ENCODE measurements at places on chromosomes 4 and X.

DNA sequence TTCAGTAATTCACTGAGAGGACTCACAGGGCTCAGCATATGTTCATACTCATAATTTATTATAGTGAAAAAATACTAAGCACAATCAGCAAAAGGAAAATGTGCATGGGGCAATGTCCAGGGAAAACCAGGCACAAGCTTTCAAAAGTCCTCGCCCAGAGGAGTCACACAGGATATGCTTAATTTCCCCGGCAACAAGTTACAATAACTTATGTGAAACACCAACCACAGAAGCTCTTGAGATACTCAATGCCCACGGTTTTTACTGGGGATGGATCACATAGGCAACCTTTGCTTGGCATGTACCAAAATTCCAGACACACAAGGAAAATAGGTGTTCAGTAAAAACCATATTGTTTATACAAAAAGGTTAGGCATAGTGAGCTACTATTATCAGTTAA lies 38.5 kb upstream of the STPG2 start:
- DNase-seq: peak; percentile 0

DNA sequence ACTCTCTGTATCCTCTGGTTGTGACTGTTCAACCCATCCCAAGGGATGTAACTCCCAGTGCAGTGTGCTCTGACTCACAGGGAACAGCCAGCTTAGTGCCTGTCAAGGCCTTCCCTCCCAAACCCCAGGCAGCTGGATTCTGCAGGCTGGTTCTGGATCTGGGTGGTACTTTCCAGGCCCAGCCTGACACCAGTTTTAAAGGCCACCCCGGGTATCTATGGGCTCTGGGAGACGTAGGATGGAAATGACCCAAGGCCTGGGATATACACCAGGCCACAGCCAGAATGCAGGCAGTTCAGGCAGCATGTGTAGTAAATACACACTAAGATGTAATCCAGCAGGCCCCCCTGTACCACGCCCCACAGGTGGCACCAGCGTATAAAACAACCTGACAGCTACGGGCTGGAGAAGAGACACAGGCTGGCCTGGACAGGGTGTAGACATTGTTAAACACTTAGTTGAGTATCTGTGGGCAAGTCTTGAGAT lies 64.2 kb downstream of the SPINK2 start:
- peak; percentile 9 for DNase-seq

DNA sequence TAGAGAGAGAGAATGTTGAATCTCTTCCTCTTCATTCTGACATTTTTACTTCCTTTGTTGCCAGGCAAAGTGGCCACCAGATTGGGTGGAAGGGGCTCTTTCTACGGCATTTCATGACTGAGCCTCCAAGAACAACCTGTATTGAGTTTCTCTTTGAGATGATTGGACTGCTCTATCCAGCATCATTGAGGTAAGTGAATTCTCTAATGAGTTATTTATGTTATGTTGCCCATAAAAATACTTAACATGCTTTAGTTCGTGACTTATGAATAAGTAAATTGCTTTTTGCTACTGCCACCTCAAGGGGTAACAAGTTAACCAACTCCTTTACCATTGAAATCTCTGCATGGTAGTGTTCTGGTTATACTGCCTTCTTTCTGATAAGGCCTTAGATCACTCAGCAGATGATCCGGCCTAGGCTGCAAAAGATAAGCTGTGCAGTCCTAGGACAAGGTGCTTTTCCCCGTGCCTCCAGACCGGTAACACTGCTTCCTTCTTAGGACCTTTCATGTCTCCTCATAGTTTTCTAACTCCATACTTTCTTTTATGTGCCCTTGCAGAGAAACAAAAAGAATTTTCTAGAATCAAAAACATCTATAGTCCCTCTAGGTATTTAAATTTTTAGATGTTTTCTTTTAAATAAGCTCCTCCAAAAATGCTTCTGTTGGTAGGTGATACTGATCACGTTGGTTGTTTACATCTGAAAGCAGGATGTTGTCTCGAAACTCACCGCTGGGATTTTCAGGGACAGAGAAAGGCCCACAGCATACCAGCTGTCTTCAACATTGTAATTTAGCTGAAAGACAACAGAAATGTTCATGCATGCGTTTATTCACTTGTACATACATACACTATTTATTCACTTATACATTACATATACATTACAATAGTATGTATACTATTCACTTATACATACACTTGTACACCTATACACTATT lies 157.1 kb upstream of the RBPJ start:
- DNase-seq: no peak

GRCh38 chr4:1072830-1073446 lies 40.4 kb downstream of the RNF212 start:
- peak; percentile 69 for DNase-seq

- DNase-seq: no peak
Observed at GRCh38 chr4:140720387-140721304, 35.5 kb downstream of the TBC1D9 start.

DNA sequence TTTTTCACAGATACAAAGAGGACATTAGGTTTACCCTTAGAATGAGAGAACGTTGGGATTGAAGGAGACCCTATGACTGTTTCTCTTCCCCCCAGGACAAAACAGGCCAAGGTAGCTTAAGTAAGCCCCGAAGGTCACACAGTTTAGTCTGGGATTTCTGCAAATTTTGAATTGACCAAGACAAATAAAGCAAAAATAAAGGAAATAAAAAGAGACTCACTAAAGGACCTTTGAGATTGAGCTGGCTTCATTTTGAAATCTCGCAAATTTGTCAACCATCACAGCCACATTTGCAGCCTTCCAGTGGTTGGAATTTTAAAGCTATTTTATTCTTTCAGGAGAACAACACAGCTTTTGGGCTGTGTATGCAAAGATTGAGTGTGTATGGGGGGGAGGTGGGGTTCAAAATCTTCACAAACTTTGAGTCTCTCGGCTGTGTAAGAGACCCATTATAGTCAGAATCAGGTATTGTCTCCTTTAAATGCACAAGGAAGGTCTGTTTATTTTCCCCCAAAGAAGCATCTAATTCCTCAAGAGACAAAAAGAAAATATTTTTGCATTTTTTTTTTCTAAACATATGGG lies 4.2 kb downstream of the TMSB4X start:
- no peak for DNase-seq

GRCh38 chrX:16897445-16897844 lies 27.3 kb upstream of the RBBP7 start:
- DNase-seq: no peak

GRCh38 chr4:94641702-94642560 lies 115.8 kb upstream of the BMPR1B start:
- DNase-seq: peak; percentile 18

DNA sequence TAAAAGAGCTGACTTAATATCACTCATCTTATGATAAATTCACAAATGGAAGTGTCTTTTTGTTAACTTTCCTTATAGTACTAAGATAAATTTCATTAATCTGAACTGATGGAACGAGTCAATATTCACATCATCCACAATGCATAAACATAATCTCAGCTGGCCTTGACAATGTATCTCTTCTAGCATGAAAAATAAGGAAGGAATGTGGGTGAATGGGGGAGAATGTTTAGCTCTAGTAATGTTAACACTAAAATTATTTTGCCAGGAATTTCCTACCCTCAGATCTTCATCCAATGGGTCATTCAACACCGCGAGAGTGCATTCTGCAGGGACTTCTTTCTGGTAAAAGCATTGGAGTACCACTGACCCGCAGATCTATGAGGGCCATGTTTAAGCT lies 15.8 kb downstream of the TRPC3 start:
- DNase-seq: no peak

DNA sequence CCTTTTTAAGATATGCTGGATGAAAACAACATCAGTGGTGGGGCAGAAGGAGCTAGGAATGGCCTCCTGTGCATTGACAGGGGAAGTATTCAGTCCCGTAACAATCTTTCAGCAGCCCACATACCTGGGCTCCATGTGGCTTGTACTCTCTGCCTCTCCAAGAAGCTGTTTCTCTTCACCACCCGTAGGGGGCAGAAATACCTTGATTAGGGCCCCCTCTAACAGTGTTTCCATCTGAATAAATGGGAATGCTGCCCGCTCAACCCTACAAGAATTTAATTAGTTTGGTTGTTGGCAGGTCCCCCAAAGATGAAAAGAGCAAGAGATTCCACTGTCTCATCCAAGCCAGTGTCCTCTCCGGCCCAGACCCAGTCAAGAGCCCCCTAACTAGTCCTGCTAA lies 155.2 kb downstream of the SMIM20 start:
- DNase-seq: no peak

- no peak for DNase-seq
Observed at GRCh38 chrX:110037178-110037577, 34.3 kb downstream of the TMEM164 start.

DNA sequence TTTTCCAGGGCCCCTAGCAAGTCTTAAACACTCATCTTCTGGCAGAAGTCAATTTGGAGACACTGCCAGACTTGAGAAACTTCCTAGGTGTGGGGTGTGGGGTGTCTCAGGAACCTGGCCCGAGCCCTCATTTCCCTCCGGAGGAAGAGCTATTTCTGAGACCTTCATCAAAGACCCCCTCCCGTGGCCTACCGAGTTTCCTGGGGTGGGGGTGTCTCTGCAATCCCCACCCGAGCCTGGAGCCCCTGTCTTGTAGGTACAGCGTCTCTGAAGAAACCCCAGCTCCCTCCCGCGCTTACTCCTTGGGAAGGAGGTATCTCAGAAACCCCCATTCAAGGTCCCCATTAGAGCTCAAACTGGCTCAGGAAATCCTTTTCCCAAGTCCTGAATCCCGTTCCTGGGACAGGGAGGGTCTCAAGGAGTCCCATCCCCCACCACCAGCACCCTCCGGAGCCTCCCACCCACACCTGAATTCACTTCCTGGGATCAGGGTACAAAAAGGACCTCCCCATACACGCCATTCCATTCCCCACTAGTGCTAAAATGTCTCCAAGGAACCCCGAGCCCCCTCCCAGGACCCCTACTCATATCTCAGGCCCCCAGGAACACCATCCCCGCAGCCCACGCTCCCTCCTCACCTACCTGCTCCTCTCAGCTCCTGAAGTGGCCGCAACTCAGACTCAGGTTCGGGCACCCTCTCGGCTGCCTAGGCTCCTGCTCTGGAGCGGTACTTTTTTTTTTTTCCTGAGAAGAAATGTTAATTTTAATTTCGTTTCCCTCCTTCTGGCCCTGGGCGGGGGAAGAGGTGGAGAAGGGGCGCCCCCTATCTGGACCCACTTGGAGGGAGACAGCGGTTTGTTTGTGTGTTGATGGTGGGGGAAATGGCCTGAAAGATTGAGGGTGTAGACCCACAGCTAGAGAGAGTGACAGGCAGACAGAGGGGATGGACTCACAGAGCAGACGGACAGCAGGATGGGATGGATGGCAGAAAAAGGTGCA lies 1.1 kb downstream of the SLC38A5 start:
- peak; percentile 15 for DNase-seq

- no peak for DNase-seq
Observed at GRCh38 chr4:99893839-99894160, 427 bp downstream of the LAMTOR3 start.

Measured in NCI-H460 (cell line).